ENCODE measurements at places on chromosomes 6 and 20.

DNA sequence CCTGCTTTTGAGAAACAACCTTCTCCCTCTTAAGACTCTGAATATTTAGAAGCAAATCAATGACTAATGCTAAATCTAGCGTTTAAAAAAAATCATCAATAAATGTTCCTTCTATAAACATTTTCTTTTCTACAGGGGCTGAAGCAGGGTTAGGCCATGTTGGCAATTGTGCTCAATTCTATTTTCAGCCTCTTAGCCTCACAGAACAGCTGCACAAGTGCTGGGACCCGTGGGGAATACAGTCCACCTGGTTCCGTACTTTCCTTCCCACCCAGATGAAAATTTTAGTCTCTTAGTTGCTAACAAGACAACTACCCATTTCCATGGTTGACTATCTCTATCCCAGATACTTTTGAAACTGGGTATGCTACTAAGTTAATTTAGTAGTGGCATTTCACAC lies 138.6 kb downstream of the RPS12 start:
- no peak for DNase-seq

GRCh38 chr20:38190936-38191371 lies 25.9 kb upstream of the TGM2 start:
- no peak for DNase-seq

GRCh38 chr20:1322511-1323245 lies 6.3 kb downstream of the SDCBP2 start:
- peak; percentile 85 for DNase-seq

- DNase-seq: peak; percentile 89
Observed at GRCh38 chr6:8085053-8085511, 17.3 kb downstream of the EEF1E1 start.

DNA sequence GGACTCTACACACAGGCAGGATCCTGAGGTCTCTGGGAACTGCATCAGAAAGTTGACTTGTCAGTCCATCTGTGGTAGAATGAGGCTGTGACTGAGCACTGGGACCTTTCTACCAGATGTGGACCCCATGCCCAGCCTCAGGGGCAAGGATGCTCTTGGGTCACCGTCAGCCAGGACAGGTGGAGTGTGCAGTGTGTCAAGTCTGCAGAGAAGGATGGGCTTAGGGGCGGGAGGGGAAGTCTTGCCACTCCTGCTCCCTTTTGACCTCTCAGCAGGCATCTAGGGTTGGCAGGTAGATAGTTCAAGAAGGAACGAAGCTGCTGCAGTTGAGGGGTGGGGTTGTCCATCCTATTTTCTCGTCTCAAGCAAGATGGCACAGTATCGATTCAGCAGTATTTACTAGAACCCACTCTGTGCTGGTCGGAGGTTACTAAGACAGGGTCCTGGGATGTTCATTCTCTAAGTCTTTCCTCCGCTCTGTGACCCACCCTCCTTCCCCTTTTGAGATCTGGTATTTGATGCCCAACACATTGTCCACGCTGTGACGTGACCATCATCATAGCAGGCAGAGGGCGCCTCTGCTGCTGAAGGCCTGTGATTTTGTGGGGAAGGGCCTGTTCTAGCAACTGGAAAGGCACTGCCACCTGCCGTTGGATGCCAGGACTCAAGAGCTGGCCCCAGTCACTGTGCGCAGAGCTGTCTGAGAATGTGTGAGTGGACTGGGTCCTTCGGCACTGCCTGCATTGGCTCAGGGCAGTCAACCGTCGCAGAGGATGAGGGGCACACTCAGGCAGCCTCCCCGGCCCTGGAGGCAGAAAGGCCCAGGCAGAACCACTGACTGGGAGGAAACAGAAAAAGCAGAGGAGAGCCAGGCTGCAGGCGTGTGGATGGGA lies 23.2 kb downstream of the RBCK1 start:
- peak; percentile 67 for DNase-seq

DNA sequence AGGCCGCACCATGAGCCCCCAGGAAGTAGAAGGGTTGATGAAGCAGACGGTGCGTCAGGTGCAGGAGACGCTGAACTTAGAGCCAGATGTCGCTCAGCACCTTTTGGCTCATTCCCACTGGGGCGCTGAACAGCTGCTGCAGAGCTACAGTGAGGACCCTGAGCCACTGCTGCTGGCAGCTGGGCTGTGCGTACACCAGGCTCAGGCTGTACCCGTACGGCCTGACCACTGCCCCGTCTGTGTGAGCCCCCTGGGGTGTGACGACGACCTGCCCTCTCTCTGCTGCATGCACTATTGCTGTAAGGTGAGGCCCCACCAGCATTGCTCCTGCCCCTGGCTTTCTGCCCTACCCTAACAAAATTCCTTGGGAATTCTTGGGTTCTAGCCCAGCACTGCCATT lies 13.1 kb downstream of the DNPH1 start:
- DNase-seq: no peak

- DNase-seq: no peak
Observed at GRCh38 chr20:58660855-58661597, 9.9 kb downstream of the STX16 start.

DNA sequence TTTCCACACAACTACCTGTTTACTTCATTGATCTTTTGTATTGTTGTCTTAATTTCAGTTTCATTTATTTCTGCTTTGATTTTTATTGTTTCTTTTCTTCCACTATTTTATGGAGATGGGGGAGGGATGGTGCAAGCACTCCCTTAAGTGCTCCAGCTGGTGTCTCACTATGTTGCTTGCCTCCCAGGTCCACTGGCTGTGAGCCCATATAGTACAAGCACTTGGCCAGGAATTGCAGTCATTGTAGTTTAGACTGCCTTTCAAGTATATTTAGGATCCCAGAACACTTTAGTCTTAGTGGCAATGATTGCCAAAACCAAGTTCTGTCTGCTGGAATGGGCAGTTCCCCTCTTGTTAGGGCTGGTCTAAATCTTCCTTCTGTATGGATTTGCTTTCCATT lies 34.9 kb upstream of the MAN1A1 start:
- peak; percentile 9 for DNase-seq

GRCh38 chr6:44342052-44342451 lies 398 bp upstream of the SPATS1 start:
- DNase-seq: no peak

DNA sequence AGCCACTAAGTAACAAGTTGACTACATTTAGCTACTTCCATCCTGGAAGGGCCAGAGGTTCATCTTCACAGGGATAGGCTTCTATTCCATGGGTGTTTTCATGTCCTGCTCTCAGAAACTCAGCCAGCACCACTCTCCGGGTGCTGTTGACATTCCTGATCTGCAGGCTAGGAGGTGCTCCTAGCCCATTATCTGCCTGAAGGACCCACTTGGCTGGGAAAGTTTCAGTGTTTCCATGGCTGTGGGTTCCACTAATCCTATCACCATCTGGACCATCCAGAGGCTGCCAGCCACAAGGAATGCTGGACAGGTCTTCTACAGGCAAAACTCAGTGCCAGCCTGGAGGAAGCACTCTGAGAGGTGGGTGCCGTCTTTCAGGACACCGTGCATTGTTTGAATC lies 45.2 kb downstream of the HLA-G start:
- DNase-seq: no peak

GRCh38 chr6:30102414-30102969 lies 10.4 kb downstream of the TRIM31 start:
- DNase-seq: peak; percentile 48

- DNase-seq: no peak
Observed at GRCh38 chr6:71888756-71889340, 2.5 kb downstream of the RIMS1 start.

DNA sequence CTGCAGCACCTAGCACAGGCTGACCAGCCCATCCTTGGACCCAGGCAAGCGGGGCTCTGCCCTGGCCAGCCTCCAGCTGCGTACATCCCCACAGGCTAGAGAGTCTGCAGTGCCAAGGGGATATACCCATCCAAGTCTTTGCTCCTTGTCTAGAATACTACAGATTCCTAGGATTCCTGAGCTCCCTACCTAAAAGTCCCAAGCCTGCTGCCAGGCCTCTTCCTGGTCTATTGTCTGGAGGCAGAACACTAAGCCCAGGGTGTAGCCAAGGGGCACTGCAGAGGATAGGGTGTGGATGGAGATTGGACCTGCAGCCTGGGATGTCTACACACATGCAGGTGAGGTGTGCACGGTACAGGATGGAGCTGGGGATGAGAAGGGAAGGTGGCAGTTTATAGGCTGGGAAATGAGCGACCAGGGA lies 90.0 kb upstream of the SIRPA start:
- DNase-seq: no peak

GRCh38 chr20:39116020-39116419 lies 153.9 kb downstream of the DHX35 start:
- no peak for DNase-seq

GRCh38 chr20:34717230-34718095 lies 13.3 kb downstream of the TP53INP2 start:
- no peak for DNase-seq

- DNase-seq: peak; percentile 28
Observed at GRCh38 chr6:54244430-54244829, 63.8 kb upstream of the TINAG start.

GRCh38 chr20:15033269-15033668 lies 695.9 kb upstream of the FLRT3 start:
- DNase-seq: no peak

- DNase-seq: no peak
Observed at GRCh38 chr20:1376408-1377270, 16.2 kb downstream of the FKBP1A start.

DNA sequence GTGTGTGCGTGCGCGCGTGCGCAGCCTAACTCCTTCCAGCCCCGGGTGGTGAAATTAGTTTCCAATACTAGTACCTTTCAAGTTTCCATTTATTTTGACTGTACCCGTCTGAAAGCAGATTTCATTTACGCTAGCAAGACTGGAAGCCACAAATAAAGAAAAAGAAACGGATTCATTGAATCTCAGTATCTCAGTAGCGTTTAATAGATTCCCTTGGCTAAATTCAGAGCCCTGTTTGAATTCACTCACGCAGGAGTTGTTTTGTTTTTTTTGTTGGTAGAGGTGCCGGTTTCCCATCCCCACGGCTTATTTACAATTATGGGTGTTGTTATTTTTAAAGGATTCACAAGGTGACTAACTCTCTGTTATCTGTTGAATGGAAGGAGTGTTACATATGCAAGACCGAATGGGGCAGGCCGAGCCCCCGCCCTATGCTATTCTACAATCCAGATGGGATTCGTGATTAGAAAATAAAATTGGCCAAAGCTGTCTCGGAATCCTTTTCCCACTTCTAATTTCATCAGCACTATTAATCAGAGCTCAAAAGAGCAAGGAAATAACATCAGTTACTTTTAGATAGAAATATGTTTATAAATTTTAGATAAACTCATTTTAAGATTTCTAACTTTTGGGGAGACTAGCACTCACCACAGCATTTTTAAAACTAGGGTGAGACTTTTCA lies 2.3 kb upstream of the INSM1 start:
- no peak for DNase-seq

GRCh38 chr6:17103715-17104114 lies 1.9 kb downstream of the STMND1 start:
- no peak for DNase-seq

- DNase-seq: no peak
Observed at GRCh38 chr6:36072681-36073080, 45.1 kb downstream of the MAPK14 start.

DNA sequence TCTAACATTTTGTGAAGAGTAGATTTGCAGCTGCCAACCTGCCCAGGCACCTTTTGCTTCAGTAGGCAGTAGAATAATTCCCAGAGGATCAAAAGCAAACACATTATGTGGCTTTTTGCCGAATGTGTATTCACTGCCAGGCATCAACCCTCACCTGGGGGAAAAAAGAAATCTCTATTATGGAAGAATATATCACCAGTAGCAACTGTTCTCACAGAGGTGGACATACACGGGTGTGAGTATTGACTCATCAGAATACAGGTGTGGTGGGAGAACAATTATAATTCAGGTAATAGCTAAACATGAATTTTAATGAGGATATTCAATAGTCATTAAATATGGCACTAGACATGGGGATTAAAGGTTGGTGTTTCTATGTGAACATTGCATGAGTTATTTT lies 910.7 kb downstream of the TFAP2A start:
- no peak for DNase-seq

GRCh38 chr6:2468601-2468955 lies 223.2 kb upstream of the GMDS start:
- peak; percentile 20 for DNase-seq

GRCh38 chr20:18048176-18048575 lies 9.5 kb downstream of the OVOL2 start:
- no peak for DNase-seq

- DNase-seq: peak; percentile 68
Observed at GRCh38 chr6:82397962-82398692, 34.5 kb downstream of the TPBG start.

DNA sequence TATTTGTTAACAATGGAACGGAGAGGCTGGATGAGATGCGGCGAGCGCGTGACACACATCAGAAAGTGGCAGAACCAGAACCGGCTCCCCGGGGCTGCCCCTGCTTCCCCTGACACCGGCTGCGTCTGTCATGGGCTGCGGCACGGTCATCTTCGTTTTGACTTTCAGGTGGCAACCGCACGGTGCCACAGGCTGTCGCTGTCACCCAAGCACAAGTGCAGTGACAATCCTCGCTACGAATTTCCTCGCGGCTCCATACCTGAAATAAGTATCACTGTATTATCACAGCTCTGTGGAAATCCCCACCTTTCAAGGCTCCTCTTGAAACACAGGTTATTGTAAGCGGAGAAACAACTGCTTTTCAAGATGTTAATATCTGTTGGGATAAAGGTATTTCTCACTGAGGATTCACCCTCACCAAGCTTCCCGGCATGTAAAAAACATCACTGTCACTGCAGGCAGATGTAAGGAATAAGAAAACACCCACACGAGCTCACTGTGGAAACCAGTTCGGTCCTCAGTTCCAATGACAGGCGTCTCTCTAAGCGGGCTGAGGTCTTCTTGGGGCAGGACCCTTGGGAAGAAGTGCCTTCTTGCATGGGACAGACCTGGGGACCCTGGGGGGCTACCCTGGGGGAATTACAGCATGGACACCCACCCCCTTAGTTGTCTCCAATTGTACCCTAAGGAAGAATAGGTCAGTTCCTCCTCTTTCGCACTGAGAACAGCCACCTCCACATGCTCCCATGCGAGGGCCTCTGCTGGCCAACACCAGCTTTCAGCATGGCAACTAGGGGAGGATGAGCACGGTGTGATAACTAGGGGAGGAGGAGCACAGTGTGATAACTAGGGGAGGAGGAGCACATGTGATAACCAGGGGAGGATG lies 86.3 kb downstream of the DACT2 start:
- DNase-seq: no peak

DNA sequence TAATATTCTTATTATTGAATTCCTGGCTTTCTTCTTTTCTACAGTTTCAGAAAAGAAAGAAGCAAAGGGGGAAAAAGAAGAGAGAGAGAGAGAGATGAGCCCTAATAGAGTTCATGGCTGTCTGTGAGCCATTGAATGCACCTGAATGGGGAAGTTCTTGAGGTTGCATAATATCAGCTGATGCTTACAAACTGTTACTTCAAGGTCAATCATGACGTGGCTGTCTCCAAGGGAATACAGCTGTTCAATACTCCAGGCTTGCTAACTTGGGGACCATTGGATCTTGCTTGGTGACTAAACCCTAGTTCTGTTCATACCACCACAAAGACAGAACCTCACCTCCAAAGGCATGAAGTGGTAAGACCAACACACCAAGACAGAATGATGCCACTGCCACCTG lies 180.4 kb downstream of the ADGRG6 start:
- no peak for DNase-seq
